ENCODE measurements at places on chromosomes 12 and 14.
A peak's percentile ranks its signal among the peaks of the same experiment; 100 is the strongest.

DNA sequence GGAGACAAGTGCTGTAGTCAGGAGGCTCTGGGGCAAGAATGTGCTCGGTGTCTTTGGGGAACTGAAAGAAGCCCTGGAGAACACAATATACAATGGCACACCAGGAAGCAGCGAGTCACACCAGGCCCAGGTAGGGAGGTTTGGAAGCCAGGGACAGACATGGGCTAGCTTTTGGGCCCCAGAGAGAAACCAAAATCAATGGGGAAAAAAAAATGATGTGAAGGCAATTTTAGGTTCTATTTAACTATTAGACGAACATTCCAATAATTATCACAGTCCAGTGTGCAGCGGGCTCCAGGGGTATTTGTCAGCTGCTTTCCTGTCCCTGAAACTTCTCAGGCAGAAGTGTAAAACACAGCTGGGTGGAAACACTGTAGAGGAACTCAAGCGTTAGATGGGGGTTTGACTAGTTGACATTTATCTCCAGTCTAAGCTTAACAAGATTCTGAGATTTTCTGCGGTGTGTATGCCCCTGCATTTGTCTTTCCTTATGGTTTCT is 21.8 kb upstream of the EGLN3 start:
- H3K36me3 ChIP-seq: peaks cover 10% of the 10 kb centered on the region
- DNase-seq: no peak
- peaks cover 6% of the 10 kb centered on the region for H3K4me1 ChIP-seq
- peaks cover 4% of the 10 kb centered on the region for H3K27me3 ChIP-seq

- H3K36me3 ChIP-seq: peaks cover 11% of the 10 kb centered on the region
- H3K4me1 ChIP-seq: peaks cover 22% of the 10 kb centered on the region
- H3K27ac ChIP-seq: peak overlapping the region; percentile 79
- DNase-seq: no peak
- H3K27me3 ChIP-seq: no peaks in the 10 kb centered on the region
These were observed 1.8 kb upstream of the COX14 start for GRCh38 chr12:50110127-50110761.

DNA sequence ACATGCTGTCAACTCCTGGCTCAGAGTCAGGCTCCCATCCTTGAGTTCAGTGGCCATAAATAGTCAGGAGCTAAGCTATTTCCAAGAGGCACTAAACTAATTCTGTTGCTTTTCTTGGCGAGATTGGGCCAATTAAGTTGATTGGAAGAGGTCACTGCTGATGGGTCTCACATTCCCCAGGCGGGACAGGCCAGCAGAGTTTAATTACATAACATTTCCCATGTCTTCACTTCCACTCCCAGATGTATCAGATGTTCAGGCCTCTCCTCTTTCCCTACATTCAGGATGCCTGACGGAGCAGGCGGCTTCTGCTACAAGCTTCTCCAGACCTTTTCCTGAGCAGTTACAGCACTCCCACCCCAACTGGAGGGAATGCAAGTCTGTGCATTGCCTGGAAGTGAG is 5.3 kb downstream of the NTF3 start:
- DNase-seq: no peak
- no peaks in the 10 kb centered on the region for H3K4me1 ChIP-seq
- no peak overlapping the region for H3K27ac ChIP-seq
- H3K36me3 ChIP-seq: no peaks in the 10 kb centered on the region
- H3K27me3 ChIP-seq: peaks cover 14% of the 10 kb centered on the region
- no peak overlapping the region for H3K4me3 ChIP-seq

DNA sequence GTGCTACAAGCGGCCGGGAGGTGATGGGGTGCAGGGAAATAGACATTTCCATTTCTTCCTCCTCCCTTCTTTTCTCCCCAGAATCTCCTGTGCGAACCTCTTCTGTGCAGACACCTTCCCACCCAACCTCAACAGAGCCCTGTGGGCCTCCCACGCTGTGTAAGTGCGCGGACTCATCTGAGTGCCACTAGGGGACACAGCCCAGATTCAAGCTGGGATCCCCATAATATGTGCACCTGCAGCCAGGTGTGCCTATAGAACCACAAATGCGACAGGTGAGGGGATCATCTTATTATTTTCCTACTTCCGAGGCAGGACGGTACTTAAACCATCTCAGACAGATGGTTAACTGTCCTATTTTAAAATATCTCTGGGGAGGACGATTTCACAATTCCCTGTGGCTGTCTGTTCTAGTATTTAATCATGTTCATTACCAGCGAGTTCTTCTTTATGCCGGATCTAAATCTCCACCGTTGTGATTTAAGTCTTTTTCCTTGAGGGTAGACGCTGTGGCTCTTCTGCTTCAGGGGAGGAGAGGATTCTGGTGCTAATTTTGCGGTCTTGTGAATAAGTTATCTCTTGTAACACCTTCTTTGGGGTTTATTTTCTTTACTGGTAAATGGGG is 17.2 kb upstream of the CACNA1C start:
- no peak overlapping the region for H3K27ac ChIP-seq
- peak overlapping the region; percentile 38 for H3K4me3 ChIP-seq
- peaks cover 11% of the 10 kb centered on the region for H3K4me1 ChIP-seq
- H3K36me3 ChIP-seq: no peaks in the 10 kb centered on the region
- DNase-seq: no peak

- DNase-seq: no peak
- H3K4me1 ChIP-seq: peaks cover 6% of the 10 kb centered on the region
- no peak overlapping the region for H3K27ac ChIP-seq
- no peaks in the 10 kb centered on the region for H3K36me3 ChIP-seq
- no peak overlapping the region for H3K4me3 ChIP-seq
These were observed 435.2 kb upstream of the DCN start for GRCh38 chr12:91617818-91618217.

GRCh38 chr14:76810953-76811400 is 1.7 kb downstream of the ANGEL1 start:
- no peak for DNase-seq
- H3K36me3 ChIP-seq: peaks cover 14% of the 10 kb centered on the region
- H3K4me1 ChIP-seq: peaks cover 21% of the 10 kb centered on the region
- H3K27me3 ChIP-seq: no peaks in the 10 kb centered on the region
- peak overlapping the region; percentile 49 for H3K27ac ChIP-seq

GRCh38 chr12:62714181-62714773 is 220.7 kb downstream of the PPM1H start:
- peaks cover 5% of the 10 kb centered on the region for H3K27me3 ChIP-seq
- H3K4me1 ChIP-seq: no peaks in the 10 kb centered on the region
- H3K4me3 ChIP-seq: no peak overlapping the region
- no peaks in the 10 kb centered on the region for H3K36me3 ChIP-seq
- no peak for DNase-seq
- no peak overlapping the region for H3K27ac ChIP-seq

- DNase-seq: no peak
- H3K27me3 ChIP-seq: no peaks in the 10 kb centered on the region
- H3K4me1 ChIP-seq: no peaks in the 10 kb centered on the region
- H3K4me3 ChIP-seq: no peak overlapping the region
These were observed 249.9 kb upstream of the FLRT2 start for GRCh38 chr14:85280074-85280473.

GRCh38 chr12:97821806-97822205 is 359.2 kb downstream of the RMST start:
- DNase-seq: no peak
- H3K4me3 ChIP-seq: no peak overlapping the region
- H3K36me3 ChIP-seq: no peaks in the 10 kb centered on the region
- no peak overlapping the region for H3K27ac ChIP-seq
- no peaks in the 10 kb centered on the region for H3K27me3 ChIP-seq

DNA sequence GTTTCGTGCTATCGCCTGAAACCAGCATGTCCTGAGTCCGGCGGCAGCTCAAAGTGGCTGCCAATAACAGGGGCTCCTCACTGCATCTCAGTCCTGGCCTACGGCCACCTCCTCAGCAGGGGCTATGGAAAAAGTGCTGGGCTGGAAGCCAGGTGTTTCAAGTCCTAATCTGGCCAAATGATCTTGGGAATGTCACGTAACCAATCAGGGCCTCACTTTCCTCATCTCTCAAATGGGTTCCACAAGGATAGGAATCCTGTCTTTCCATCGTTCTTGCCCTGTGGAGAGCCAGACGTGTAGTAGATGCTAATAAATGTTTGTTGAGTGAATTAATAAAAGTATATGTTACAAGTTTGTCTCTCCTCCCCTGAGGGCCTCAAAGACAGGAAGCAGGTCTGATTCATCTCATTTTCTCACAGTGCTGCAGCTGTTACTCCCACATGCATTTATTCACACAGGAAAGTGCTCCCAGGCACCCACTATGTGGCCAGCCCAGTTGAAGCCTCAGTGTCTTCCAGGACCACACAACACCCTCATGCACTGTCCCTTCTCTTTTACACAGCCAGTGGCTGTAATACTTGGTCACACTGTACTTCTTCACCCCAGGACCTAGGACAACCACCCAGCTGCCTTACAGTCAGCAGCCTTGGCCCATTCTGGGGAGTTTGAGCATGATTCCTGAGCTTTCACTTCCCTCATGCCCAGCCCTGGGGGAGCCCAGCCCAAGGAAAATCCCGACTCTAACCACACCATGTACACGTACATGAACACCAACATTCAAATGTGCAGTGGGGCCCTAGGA is 5.0 kb downstream of the CMKLR1 start:
- peaks cover 6% of the 10 kb centered on the region for H3K4me1 ChIP-seq
- DNase-seq: no peak
- no peak overlapping the region for H3K4me3 ChIP-seq
- H3K27me3 ChIP-seq: peaks cover 20% of the 10 kb centered on the region

DNA sequence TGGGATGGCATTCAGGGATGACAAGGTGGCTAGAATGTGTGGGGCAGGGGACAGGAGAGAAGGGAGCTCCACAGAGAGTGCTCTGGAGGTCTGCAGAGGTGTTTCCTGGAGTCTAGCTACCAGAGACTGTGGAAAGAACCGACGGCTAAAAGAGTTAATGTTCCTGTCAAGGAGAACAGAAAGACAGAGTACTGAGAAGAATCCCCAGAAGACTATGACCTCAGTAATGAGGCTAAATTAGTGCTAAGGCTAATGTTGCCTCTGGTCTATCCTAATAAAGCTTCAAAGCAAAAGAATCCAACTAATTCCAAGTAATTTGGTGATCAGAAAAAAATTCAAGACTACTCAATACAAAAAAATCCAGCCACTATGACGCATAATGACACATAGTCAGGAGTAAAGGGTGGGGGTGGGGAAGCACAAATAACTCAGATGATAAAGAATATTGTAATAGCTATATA is 44.7 kb downstream of the FERMT2 start:
- peaks cover 36% of the 10 kb centered on the region for H3K27me3 ChIP-seq
- no peaks in the 10 kb centered on the region for H3K36me3 ChIP-seq
- DNase-seq: no peak
- peaks cover 3% of the 10 kb centered on the region for H3K4me1 ChIP-seq
- H3K27ac ChIP-seq: no peak overlapping the region

DNA sequence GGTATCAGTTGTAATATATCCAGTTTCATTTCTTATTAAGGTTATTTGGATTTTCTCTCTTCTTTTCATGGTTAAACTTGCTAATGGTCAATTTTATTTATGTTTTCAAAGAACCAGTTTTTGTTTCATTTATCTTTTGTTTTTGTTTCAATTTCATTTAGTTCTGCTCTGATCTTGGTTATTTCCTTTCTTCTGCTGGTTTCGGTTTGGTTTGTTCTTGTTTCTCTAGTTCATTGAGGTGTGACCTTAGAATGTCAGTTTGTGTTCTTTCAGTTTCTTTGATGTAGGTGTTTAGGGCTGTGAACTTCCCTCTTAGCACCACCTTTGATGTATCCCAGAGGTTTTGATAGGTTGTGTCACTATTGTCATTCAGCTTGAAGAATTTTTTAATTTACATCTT is 145.6 kb upstream of the SLCO1B1 start:
- H3K36me3 ChIP-seq: no peaks in the 10 kb centered on the region
- peaks cover 3% of the 10 kb centered on the region for H3K4me1 ChIP-seq
- no peak overlapping the region for H3K4me3 ChIP-seq
- no peak overlapping the region for H3K27ac ChIP-seq

DNA sequence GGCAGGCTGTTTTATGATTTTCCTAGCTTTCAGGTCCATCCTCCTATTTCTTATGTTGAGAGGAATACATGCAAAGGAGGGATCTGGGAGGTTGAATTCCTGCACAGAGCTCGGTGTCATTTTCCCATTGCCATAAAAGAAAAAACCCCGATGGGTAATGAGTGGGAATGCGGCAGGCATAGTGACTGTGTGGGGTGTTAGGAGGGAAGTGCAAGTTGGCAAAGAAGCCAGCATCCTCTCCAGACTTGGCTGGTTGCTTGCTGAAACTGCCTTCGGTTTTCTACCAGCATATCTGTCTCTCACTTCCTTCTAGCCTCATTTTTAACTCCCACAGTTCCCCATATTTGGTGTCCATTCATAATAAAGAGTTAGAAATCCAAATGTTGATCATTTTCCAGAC is 1046.1 kb downstream of the SLC6A15 start:
- no peaks in the 10 kb centered on the region for H3K36me3 ChIP-seq
- no peak for DNase-seq
- no peak overlapping the region for H3K27ac ChIP-seq
- no peaks in the 10 kb centered on the region for H3K27me3 ChIP-seq
- H3K4me1 ChIP-seq: no peaks in the 10 kb centered on the region

Measured in activated T-helper 2 cell treated with anti-CD3 and anti-CD28 coated beads, Interferon-gamma antibody, Interleukin-2, Interleukin-4, amounts not matched to agents 10 μg/mL and 5 μg/mL and 100 μg/mL, durations not matched to agents 14 hours and 24 hours and 36 hours (primary cell).